Adipocyte (in vitro differentiated cells): ENCODE measurements at places on chromosomes 3 and 15.

GRCh38 chr15:52290800-52291199 lies 4.8 kb downstream of the MYO5C start:
- DNase-seq: no peak

- DNase-seq: peak; percentile 80
Observed at GRCh38 chr3:36729204-36730056, 34.9 kb downstream of the DCLK3 start.

DNA sequence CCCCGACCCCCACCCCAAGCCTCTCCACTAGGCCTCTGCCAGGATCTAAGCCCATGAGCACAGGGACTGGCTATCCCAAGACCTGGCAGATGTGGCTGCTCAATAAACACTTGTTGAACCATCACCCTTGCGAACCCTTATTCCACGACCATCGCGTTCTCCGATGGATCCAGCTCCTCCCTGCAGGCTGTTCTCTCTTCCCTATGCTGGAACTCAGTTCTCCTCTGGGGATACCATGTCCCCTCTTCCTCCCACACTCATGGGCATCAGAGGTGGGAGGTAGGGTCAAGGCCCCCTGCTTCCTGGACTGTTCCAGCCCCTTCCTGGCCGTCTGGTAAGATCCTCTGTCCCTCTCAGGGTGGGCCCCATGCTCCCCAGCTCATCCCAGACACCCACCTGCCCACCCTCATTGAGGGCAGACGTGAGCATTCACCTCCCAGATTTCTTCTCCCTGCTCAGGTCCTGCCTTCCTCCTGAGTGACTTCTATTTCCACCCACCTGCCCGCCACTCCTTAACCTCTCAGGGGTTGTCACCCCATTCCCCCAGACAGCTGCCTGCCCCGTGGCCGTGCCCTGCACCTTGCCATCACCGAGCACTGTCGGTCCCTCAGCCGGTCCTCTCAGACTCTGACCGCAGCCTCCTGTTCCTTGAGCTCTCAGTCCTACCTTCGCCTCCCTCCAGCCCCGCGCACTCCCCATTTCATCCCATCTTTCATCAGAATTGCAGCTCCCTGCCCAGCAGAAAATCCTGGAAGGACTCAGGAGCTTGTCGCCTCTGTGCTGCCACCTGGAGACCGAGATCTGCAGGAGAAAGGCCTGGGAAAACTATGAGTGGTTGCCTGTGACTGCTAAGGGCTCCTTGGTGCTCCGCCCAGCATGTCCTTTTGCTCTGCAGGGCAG lies 42.0 kb downstream of the PML start:
- DNase-seq: peak; percentile 63

- DNase-seq: no peak
Observed at GRCh38 chr3:115089481-115089880, 57.6 kb downstream of the ZBTB20 start.
